ENCODE measurements at places on chromosomes 7 and 10. TPM values are rescaled to one million over a fixed set of nuclear protein-coding genes. Genes with fewer than 3 reads are reported as not detected.

BTBD16 gene
- not detected for total RNA-seq

NXPH1 gene
- 94.6 TPM for total RNA-seq

PRR15 gene
- not detected for total RNA-seq

RPEL1 gene
- not detected for total RNA-seq

SLC29A3 gene
- 3.9 TPM for total RNA-seq

WDFY4 gene
- total RNA-seq, result 1.6 TPM

UCN3 gene
- total RNA-seq, result not detected

ELFN1 gene
- 11.3 TPM for total RNA-seq

RAB18 gene
- total RNA-seq, result 149 TPM

WNT16 gene
- total RNA-seq, result 0.69 TPM

HMX2 gene
- total RNA-seq, result 0.92 TPM

EGR2 gene
- 1.2 TPM for total RNA-seq

FFAR4 gene
- total RNA-seq, result 1.2 TPM

MBL2 gene
- not detected for total RNA-seq

EBF3 gene
- total RNA-seq, result 19.6 TPM

LANCL2 gene
- 60.2 TPM for total RNA-seq

THAP5 gene
- total RNA-seq, result 60.2 TPM

PAPOLB gene
- total RNA-seq, result 1.8 TPM

HMX3 gene
- total RNA-seq, result 2.8 TPM

ZNF273 gene
- 35.5 TPM for total RNA-seq

THSD7A gene
- total RNA-seq, result 30.4 TPM

C10orf67 gene
- 1.2 TPM for total RNA-seq

GIMAP1 gene
- 1.4 TPM for total RNA-seq

RARRES2 gene
- total RNA-seq, result 10.8 TPM

MCU gene
- total RNA-seq, result 37.1 TPM

PRSS37 gene
- not detected for total RNA-seq

SUN1 gene
- 128 TPM for total RNA-seq

FAM221A gene
- 14.5 TPM for total RNA-seq

AMPH gene
- 61.6 TPM for total RNA-seq

C10orf90 gene
- 1.2 TPM for total RNA-seq

FEZF1 gene
- total RNA-seq, result 12.2 TPM

BAMBI gene
- 10.4 TPM for total RNA-seq

COL26A1 gene
- 31.6 TPM for total RNA-seq

VENTX gene
- 0.23 TPM for total RNA-seq

FKBP9 gene
- total RNA-seq, result 62.7 TPM

LIPF gene
- total RNA-seq, result not detected

MACC1 gene
- 0.23 TPM for total RNA-seq

DCLRE1A gene
- total RNA-seq, result 18.7 TPM

NPFFR1 gene
- total RNA-seq, result 5.1 TPM

UNC5B gene
- total RNA-seq, result 7.4 TPM

NRCAM gene
- total RNA-seq, result 205 TPM

LIPN gene
- total RNA-seq, result not detected

AASS gene
- 36.2 TPM for total RNA-seq

KIAA1217 gene
- 5.3 TPM for total RNA-seq

MCMBP gene
- total RNA-seq, result 45.4 TPM

CCDC3 gene
- 16.6 TPM for total RNA-seq

DGKI gene
- total RNA-seq, result 93.9 TPM
